Stimulated activated CD4-positive, alpha-beta T cell treated with anti-CD3 and anti-CD28 coated beads, Interleukin-2, amount 100 ng/mL, for 24 hours (primary cell): ENCODE measurements at places on chromosomes 3 and 15.

DNA sequence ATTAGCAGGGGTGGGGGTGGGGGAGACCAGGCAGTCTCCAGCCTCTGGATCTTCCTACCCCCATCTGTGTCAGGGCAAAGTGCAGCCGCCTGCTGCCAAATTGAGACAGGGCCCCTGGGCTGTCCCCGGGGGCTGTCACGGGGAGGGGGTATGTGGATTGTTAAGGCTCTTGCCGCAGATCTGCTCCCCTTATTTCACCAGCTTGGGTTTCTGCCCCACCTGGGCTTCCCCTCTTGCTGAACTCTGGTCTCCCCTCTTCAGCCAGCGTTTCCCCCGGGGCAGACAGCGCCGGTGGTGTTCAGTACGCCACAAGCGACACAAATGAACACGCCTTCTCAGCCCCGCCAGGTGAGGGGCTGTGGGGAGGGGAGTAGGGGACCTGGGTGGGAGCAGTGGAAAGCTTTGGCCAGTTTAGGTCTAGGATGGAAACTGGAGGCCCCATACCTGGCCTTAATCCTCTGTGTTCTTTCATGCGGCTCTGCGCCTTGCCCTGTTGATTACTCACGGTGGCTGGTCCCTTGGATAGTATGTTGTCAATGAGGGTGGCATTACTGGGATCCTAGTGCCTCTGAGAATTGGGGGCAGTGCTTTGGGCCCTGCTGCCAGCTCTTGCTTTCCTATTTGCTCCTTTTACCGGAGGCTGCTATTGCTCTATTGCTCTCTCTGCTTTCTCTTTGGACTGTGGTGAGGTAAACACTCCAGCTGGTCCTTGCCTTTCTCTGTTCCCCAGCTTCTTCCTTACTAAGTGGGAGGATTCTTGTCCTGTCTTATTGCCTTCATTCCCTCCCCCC is 1.7 kb downstream of the EIF4G1 start:
- no peak for DNase-seq

DNA sequence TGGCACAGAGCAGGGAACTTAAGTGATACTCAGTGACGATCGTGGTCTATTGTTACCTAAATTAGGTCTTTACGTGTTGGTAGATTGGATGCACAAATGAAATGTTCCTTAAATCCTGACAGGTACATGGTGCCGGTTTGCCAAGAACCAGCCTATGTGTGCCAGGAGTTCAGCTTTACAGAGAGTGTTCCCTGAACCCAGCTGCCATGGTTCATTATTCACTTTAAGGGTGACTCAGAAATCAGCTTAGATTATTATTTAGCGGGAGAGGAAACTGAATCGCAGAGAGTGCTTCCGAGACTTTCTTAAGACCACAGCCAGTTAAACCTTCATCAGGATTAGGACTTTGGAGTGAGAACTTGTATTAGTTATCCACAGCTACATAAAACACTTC is 21.5 kb downstream of the FAM43A start:
- DNase-seq: no peak

GRCh38 chr3:163817015-163817414 is 1261.3 kb downstream of the SI start:
- no peak for DNase-seq

GRCh38 chr3:105984837-105985236 is 116.0 kb upstream of the CBLB start:
- DNase-seq: no peak

DNA sequence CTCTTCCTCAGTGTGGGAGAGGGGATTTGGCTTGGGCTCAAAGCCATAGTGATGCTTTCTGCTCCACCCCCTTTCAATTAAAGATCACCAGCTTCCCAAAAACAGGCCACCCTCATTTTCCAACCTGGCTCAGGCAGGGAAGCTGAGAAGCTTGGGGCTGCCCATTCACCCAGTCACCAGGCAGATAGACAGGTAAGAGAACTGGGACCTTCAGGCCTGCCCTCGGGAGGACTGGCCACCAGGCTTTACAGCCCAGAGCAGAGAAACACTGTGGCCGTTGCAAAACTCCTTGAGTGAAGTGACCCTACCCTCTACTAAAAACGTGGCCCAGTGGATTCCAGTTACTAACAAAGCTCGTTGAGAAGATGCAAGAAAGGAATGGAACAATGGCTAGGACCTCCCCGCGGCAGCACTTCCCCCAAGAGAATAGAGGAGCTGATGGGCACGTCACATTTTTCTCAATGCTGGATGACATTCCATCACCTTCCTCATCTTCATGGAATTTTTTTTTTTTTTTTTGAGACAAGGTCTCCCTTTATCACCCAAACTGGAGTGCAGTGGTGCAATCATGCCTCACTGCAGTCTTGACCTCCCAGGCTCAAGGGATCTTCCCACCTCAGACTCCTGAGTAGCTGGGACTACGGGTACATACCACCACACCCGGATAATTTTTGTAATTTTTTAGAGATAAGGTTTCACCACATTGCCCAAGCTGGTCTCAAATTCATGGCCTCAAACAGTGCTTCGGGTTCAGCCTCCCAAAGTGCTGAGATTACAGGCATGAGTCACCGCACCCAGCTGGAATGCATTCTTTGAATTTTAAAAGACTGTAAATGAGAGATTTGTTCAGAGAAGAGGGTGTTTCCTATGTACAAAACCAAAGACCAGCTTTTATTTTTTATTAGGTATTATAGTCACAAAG is 37.9 kb downstream of the LIPC start:
- DNase-seq: no peak

- DNase-seq: no peak
These were observed 485.2 kb upstream of the ROBO2 start for GRCh38 chr3:76554707-76555106.

- DNase-seq: no peak
These were observed 70.8 kb downstream of the DNAJC13 start for GRCh38 chr3:132488151-132488550.

- DNase-seq: no peak
These were observed 4.5 kb upstream of the CLN6 start for GRCh38 chr15:68234060-68234459.

GRCh38 chr3:109819734-109820133 is 482.4 kb upstream of the DPPA4 start:
- DNase-seq: no peak

DNA sequence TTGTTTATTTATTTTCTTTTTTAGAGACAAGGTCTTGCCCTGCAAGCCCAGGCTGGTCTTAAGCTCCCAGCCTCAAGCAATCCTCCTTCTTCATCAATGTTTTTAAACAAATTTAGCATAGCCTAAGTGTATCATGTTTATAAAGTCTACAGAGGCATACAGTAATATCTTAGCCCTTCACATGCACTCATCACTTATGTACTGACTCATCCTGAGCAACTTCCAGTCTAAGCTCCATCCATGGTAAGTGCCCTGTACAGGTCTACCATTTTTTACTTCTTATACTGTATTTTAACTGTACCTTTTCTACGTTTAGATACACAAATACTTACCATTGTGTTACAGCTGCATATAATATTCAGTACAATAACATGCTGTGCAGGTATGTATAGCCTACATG is 860.0 kb downstream of the FHIT start:
- DNase-seq: no peak

GRCh38 chr3:63662500-63662899 is 10.0 kb downstream of the SNTN start:
- no peak for DNase-seq

DNA sequence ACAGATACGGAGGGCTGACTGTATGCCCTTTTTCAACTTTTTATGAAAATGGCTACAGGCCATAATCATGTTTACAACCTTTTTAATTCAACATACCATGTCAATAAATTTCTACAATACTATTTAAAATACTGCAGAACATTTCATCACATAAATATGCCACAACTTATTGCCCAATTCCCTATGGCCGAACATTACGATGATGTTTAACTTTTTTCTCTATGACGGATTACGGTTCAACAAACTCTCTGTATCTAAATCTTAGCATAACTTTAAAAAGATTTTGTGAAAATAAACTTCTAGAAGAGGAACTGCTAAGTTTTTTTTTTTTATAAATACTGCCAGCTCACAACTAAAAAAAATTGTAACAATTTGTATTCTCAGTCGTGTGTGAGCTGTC is 220.4 kb downstream of the OSBPL10 start:
- no peak for DNase-seq

DNA sequence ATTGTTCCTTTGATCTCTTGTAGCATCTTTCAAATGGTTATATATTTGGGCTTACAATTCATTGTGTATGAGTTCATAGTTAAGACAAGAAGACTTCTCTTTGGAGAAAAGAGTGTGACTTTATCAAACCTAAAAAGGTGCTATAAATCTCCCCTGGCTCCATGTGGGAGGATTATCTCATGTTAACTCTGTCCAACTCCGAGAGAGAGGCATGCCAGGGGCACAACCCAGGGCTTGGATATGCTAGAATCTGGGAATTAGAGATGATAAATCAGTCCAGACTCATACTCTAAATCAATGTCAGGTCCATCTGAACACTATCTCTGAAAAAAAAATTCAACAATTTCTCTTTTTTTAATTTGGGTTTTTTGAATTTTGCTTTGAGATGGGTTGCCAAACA is 462.8 kb downstream of the TUSC7 start:
- DNase-seq: no peak
